ENCODE measurements at places on chromosomes 11 and 22. TPM values are rescaled to one million over a fixed set of nuclear protein-coding genes. Genes with fewer than 3 reads are reported as not detected.

ZFTA gene
- 20.4 TPM for total RNA-seq

APOBEC3B gene
- total RNA-seq: 3.5 TPM

IRAG1 gene
- under 0.01 TPM for total RNA-seq

ETS1 gene
- 50.7 TPM for total RNA-seq

CADM1 gene
- total RNA-seq: 20.8 TPM

RASGRP2 gene
- total RNA-seq: 0.46 TPM

MYO7A gene
- total RNA-seq: 0.65 TPM

GAL gene
- total RNA-seq: 1.5 TPM

CALCA gene
- total RNA-seq: not detected

TYMP gene
- 8.1 TPM for total RNA-seq

SLC22A6 gene
- total RNA-seq: not detected

PRRG4 gene
- total RNA-seq: under 0.01 TPM

CDC42EP1 gene
- 20.2 TPM for total RNA-seq

MMP12 gene
- not detected for total RNA-seq

SAA1 gene
- not detected for total RNA-seq

PKNOX2 gene
- under 0.01 TPM for total RNA-seq

OR10V1 gene
- not detected for total RNA-seq

MUC2 gene
- not detected for total RNA-seq

FERMT3 gene
- 22.2 TPM for total RNA-seq

RCOR2 gene
- 0.65 TPM for total RNA-seq

TSPAN18 gene
- 5.9 TPM for total RNA-seq

RTN4R gene
- 0.65 TPM for total RNA-seq

TCP11L1 gene
- 11.2 TPM for total RNA-seq

OR2D2 gene
- 0.32 TPM for total RNA-seq

CHRM4 gene
- under 0.01 TPM for total RNA-seq

SUSD2 gene
- total RNA-seq: under 0.01 TPM

PRR33 gene
- not detected for total RNA-seq

ESAM gene
- 70.7 TPM for total RNA-seq

KBTBD3 gene
- 1.3 TPM for total RNA-seq

OR8D4 gene
- under 0.01 TPM for total RNA-seq

Measured in epithelial cell of umbilical artery (primary cell).